ENCODE measurements at places on chromosomes 16 and 17.

DNA sequence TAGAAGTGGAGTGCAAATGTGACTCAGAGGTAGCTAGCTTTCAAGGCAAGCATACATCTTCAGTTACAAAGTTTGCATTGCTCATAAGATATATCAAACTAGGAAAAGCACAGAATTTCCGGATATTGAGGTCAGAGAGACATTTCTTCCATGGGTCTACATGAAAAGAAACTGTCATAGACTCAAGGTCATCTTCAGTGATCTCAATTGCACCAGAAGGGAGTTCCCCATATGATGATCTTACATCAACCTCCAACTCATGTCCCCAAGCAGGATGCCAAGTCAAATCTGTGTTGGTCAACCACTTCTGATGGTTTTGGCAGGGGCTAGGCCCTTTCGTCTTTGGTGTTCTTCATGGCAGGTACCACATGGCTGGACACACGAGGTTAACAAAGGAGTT lies 459.9 kb upstream of the MAF start:
- DNase-seq = no peak

- DNase-seq = no peak
Observed at GRCh38 chr16:80142281-80142680, 398.5 kb upstream of the DYNLRB2 start.

- DNase-seq = peak; percentile 36
Observed at GRCh38 chr16:84766978-84767773, 52.6 kb upstream of the CRISPLD2 start.

GRCh38 chr16:11372829-11373306 lies 27.6 kb downstream of the RMI2 start:
- no peak for DNase-seq

- no peak for DNase-seq
Observed at GRCh38 chr16:89808475-89808874, 8.0 kb downstream of the FANCA start.

GRCh38 chr17:81013642-81014041 lies 21.3 kb upstream of the BAIAP2 start:
- DNase-seq = no peak

DNA sequence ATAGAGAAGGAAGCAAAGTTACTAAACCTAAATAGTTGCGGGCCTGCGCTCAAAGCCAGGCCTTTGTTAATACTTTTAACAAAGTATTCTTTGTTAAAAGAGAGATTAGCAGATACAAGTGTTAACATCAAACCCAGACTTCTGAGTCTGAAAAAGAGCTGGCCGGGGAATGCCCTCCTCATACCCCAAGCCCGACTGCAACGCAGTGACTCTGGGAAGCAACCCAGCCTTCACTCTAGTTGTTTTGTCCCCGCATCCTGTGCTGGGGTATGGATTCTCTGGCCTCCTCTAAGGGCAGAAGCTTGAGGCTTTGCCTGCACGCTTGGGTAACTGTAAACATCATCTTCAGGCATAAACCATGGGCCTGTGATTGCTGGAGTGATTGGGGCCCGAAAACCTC lies 48.3 kb downstream of the ADCY7 start:
- no peak for DNase-seq

- DNase-seq = no peak
Observed at GRCh38 chr17:41540921-41541625, 13.0 kb upstream of the KRT19 start.

DNA sequence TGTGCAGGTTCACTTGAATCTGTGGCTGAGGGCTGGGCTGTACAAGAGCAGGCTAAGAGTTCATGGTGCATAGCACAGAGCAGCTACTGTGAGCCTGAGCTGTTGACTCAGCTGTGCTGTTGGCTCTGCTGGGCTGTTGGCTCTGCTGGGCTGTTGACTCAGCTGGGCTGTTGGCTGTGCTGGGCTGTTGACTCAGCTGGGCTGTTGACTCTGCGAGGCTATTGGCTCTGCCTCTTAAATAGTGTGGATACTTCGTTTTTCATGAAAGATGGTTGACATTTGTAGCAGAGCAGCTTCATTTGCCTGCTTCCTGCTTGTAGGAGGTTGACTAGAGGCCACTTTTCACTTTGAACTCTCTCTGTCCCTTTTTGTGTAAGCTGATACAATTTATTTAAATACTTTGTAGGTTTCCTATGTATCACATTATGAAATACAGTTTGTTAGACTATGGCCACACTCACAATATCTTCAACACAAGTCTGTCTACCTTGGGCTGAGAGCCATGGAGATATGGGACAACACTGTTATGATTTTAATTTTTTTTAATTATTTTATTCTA lies 40.3 kb upstream of the CCNF start:
- peak; percentile 50 for DNase-seq
